ENCODE measurements at places on chromosomes 5 and 9.

DNA sequence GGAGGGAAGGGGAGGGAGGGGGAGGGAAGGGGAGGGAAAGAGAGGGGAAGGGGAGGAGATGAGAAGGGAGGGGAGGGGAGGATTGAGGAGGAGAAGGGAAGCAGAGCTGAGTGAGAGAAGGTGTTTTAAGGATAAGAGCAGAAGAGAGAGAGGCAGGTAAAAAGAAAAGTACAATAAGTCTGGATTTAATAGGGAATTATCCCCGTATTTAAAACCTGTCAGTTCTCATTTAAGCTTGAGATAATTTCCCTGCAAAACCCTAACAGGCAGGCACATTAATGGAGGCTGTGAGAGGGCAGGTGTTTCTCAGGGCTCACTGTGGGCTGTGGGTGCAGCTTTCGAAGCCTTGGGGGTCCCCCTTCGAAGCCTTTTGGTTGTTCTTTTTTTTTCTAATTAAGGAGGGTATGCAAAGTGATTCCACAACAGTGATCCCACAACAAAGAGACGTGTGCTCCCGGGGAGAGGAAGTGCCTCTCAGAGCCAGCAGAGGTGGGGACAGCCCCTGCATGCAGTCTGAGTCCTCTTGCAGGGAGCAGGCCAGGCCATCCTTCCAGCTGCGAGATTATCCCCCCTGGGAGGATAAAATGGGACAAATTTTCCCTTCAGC is 317.9 kb upstream of the IRX1 start:
- no peak for DNase-seq

DNA sequence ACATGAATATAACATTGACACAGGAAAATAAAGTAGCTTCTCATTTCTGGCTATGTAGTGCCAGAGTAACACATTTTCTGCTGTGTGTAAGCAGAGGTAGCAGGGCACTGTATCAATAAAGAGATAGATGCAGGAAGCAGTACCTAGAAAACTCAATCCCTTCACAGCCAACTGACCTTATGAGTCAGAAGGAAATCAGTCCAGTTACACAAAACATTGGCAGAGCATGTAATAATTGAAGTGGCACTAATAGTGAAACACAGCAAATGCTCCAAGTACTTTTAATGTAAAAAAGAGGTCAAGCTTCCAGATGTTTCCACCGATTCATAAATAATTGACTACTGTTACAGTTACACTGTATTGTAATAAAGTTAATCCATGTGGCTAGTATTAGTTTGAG is 706.6 kb downstream of the EFNA5 start:
- DNase-seq: no peak

DNA sequence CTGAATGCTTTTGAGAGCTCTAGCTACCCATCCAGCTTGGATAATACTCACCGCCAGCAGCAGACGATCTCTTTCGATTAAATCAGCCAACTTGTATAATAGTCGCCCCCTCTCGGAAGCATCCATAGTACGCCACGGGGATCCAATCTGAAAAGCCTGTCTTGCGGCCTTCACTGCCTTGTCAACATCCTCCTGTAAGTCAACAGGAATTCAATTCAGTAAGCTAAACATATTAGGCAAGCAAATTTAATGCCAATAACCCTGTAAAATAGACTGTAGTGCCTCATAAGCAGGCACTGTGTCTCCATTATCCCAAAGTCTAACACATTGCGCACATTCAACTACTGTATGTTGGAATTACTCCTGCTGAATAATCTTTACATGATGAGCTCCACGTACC is 22.0 kb downstream of the ALDH1A1 start:
- no peak for DNase-seq

DNA sequence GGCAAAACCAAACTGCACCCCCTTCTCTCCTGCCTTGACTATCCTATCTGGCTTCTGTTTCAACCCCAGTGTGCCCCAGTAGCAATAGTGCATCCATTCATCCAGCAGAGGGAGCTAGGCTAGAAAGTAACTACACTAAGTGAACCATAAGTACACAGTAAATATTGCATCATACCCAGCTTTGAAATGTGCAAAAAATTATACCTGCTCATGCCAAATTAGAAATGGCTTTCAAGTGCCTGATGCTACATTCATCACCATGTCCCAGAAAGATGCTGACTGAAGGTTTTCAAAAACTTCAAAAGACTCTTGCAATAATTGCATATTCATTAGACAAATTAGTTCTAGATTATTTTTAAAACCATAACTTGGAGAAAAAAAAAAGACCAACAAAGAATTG is 153.5 kb downstream of the PRELID2 start:
- DNase-seq: peak; percentile 20

DNA sequence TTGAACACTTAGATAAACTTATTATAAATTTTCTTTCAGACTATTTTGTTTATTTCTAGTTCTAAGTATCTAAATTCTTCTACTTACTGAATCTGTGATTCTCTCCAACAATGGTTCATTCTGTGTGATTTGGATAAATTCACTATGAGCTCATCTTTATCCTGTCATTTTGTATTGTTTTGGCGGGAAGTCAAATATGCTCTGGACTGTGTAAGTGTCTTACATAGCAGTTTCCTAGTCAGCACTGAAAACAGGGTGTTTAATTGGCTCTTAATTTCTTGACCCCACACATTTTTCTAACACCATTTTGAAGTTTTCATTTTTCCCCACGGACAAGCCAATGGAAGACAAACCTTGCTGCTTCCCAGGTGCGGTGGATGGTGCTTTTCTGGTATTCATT is 207.0 kb upstream of the ACO1 start:
- DNase-seq: no peak

GRCh38 chr5:9198394-9198793 is 347.5 kb downstream of the SEMA5A start:
- no peak for DNase-seq

GRCh38 chr5:25974451-25974850 is 1063.9 kb downstream of the CDH9 start:
- no peak for DNase-seq

GRCh38 chr5:149419859-149420544 is 40.9 kb upstream of the IL17B start:
- DNase-seq: no peak

GRCh38 chr5:40736103-40736875 is 19.5 kb downstream of the TTC33 start:
- DNase-seq: no peak

DNA sequence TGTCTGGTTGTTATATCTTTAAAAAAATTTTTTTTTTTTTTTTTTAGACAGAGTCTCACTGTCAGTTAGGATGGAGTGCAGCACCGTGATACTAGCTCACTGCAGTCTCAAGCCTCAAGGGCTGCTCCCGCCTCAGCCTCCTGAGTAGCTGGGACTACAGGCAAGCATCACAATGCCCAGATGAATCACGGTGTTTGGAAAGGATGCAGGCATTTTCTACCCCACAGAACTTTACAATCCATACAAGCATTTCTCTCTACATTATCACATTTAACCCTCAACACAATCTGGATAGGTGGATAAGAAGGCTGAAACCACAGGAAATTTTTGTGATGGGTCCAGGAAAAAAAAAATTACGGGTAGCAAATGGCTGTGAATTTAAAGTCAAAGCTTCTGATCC is 5.8 kb upstream of the PCA3 start:
- DNase-seq: no peak

- DNase-seq: no peak
Measured at GRCh38 chr5:167389537-167389936, 901.9 kb upstream of the WWC1 start.

DNA sequence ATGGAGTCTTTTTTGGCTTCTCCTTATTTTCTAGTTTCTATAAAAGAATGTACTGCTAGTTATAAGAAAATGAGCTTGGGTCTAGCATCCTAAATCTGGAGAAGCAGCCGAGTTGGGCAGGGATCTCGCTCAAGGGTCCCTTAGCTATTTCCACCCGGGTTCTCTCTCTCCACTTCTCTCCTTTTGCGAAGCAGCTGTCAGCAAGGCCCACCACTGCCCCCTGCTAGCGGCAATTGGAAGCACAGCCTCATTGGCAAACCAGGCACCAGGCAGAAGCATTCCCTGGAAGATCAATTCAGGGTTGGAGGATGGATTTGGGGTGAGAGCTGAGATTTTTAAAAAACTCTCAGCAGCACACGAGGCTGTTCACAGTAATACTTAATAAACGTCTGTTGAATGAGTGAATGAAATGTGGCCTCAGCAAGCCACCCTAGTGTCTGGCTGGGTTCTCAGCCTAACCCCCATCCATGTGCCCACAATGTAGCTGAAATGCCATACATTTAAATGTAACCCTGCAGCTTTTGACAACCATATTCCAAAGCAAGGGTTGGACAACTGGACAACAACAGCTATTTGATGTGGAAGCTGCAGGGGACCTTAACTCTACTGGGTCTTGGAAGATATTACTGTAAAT is 34.6 kb upstream of the TNIP1 start:
- no peak for DNase-seq

- DNase-seq: no peak
Measured at GRCh38 chr5:27290172-27290571, 251.8 kb upstream of the CDH9 start.

DNA sequence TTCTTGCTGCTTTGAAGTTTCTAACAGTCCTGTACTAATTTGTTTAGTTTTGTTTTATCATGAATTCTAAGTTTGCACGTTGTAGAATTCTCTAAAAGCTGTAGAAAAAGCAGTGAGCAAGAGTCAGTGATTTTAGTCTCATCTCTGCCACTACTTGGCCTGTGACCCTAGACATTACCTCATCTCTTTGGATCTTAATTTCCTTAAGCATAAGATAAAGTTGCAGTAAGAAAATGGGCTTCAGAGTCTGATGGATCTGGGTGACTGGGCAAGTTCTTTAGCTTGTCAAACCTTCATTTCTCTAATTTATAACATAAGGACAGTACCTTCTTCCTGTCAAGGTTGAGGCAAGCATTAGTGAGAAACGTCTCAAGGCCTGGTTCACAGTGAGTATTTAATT is 247.9 kb downstream of the DMRT2 start:
- no peak for DNase-seq

DNA sequence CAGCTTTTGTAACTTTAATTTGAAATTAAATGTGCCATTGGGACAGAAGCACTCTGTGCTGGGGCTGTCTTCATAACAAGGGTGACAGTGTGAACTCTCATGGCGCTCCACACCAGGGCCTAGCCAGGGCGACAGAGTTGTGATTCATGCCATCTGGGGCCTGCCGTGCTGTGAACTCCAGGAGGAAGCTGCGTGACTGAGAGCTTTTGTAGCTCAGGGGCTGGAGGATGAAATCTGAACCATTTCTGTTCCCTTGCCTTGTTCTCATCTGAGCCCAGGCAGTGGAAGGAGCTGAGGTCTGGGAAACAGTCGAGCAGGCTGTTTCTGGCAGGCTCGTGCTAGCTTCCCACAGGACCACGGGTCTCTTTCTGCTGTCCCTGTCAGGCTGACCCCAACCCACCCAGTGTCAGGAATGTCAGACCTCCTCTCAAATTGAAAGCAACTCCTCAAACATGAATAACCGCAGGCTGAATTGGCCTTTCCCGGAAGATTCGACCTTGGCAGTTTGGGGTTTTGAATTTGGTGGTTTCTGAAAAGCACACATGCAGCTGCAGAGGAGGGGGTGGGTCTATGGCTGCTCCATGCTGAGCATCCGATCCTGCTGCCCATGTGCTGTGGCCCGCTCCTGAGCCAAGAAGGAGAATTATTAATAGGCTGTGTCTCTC is 69.2 kb upstream of the RPS23 start:
- DNase-seq: peak; percentile 47

DNA sequence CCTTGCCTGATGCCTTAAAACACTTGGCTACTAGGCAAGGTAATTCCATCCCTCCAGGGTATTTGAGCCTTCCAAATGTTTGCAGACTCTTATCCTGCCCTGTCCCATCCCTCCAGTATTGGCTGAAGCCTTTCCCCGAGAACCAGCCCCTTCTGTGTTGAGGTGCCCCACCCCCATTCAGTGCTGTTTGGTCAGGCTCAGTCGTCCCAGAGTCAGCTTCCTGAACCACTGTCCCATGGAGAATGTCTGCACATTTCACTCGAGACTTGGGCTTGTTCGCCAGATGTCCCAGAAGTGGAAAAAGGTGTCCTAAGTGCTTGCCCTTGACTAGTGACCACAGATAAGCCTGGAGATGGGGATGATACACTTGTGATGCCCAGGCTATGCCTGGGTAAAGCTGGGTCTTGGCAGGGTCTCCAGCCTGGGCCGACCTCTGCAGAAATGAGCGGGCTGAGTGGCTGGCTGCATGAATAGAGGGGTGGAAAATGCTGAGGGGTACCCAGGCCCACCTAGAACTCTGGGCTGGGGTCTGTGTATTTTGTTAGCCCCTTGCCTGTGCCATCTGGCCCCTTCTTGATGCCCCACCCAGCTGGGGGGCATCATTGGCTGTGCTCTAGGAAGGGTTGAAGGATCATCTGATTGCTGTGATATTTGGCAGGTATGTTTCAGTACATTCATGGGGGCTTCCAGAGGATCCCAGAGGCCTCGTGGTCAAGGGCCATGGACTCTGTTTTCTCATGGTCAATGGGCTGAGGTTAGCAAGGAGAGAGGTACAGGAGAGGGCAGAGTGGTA is 178.4 kb downstream of the MACROH2A1 start:
- DNase-seq: no peak

- no peak for DNase-seq
Measured at GRCh38 chr9:136297016-136297691, 6.7 kb downstream of the CCDC187 start.

- no peak for DNase-seq
Measured at GRCh38 chr5:2740051-2740875, 11.2 kb downstream of the IRX2 start.

DNA sequence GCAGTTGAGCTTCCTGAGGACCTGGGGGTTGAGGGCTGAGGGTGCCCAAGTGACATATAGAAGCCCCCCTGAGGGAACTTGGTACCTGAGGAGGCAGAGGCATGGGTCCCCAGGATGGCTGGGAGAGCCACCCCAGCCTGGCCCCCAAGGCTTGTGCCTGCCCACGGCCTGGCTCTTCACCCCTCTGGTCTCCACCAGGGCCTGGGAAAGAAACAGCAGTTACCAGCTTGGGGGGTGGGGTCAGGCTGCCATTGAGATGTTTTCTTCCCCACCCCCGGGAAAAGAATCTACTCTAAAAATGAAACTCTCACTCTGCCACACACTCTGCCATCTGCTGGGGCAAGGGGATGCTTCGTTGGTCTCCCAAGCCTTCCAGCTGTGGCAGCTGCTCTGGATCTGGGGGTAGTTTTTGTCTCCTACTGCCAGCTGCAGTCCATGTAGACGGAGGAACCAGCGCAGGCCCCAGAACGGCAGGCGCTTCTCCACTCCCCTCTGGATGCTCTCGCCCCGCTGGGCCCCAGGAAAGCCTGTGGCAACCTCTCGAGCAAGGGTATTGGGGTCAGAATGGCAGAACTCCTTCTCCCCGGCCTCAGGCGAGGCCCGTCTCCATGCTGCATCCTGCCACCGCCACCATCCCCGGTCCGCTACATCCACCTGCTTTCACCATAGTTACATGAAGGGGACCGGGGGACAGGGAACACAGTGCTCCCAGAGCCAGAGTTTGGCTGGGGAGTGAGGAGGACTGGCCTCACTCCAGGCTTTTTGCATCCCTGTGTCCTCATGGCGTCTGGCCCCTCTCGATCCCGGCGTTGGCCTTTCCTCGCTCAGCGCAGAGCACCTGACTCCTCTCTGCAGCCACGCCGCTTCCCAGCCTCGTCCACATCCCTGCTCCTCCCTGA is 123.5 kb downstream of the DAB2IP start:
- no peak for DNase-seq

DNA sequence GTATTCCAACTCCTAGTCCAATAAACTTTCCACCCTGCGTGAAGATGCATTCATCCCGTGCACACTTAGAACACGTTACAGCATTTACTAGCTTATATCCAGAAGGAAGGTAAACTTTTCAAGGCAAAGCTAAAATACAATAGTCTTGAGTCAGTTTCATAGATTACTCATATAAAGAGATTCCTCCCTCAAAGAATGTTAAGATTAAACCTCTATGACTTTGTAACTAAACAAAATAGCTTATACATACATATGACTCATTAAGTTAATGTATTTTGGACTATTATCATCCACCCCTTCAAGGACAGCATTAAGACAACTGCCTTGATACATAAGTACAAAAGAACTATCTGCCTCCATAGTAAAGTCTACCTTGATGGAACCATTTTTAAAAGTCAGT is 36.1 kb downstream of the TLE1 start:
- no peak for DNase-seq

Measured in AG04450 (cell line).